Mesothelial cell of epicardium (in vitro differentiated cells): ENCODE measurements at places on chromosomes 7 and 10. TPM values are rescaled to one million over a fixed set of nuclear protein-coding genes. Genes with fewer than 3 reads are reported as not detected.

GRCh38 chr10:92112462-92112861 is 178.4 kb downstream of the CPEB3 start:
- H3K27me3 ChIP-seq, result no peaks in the 10 kb centered on the region
- peaks cover 2% of the 10 kb centered on the region for H3K36me3 ChIP-seq
- no peak for DNase-seq

The SLC16A9 gene
- 16.0 to 18.0 TPM (median 17.6 TPM) in 3 replicates for total RNA-seq

DNA sequence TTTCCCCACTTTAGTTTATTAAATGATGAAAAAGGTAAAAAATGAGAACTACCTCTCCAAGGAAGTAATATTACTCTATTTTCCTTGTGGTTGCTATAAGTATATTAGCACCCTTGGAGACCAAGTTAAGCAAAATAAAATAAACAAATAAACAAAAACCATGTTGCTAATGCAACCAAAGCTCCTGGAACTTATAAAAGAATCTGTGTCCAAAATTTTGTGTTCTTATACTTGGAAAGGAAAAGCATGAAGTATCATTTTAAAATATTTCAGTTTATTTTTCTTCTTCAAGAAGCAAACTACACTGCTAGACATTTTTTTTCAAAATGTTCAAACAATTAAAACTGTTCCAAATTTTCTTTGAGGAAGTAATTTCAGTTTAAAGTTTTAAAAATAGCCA is 441.9 kb upstream of the LRRTM3 start:
- DNase-seq, result no peak
- H3K4me1 ChIP-seq, result no peaks in the 10 kb centered on the region
- no peaks in the 10 kb centered on the region for H3K27me3 ChIP-seq
- no peak overlapping the region for H3K4me3 ChIP-seq
- no peaks in the 10 kb centered on the region for H3K36me3 ChIP-seq

DNA sequence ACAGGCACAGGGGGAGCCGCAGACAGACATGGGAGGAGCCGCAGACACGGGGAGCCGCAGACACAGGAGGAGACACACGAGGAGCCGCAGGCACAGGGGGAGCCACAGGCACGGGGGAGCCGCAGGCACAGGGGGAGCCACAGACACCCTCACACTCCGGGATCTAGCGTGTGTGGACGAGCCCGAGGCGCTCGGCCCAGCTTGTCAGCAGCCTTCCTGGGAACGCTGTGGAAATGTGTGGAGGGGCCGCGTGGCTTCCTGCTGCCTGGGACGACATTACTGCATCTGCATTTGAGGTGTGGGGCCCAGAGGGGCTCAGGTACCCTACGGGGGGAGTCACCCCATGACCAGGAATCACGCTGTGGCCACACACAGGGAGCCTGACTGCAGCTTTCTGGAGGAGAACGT is 313.2 kb downstream of the PTPRN2 start:
- H3K27me3 ChIP-seq, result no peaks in the 10 kb centered on the region
- H3K4me1 ChIP-seq, result no peaks in the 10 kb centered on the region
- no peak overlapping the region for H3K27ac ChIP-seq

- peaks cover 27% of the 10 kb centered on the region for H3K4me1 ChIP-seq
- H3K36me3 ChIP-seq, result no peaks in the 10 kb centered on the region
- peak overlapping the region; percentile 11 for H3K4me3 ChIP-seq
- no peak for DNase-seq
- H3K27me3 ChIP-seq, result no peaks in the 10 kb centered on the region
Measured at GRCh38 chr7:152459724-152460251, 24.0 kb upstream of the KMT2C start.

- peak overlapping the region; percentile 70 for H3K27ac ChIP-seq
- H3K4me1 ChIP-seq, result peaks cover 42% of the 10 kb centered on the region
- H3K36me3 ChIP-seq, result no peaks in the 10 kb centered on the region
- peak overlapping the region; percentile 66 for H3K4me3 ChIP-seq
Measured at GRCh38 chr7:27240015-27240731, 2.4 kb upstream of the EVX1 start.

GRCh38 chr7:5077740-5078139 is 32.1 kb downstream of the RBAK start:
- no peak overlapping the region for H3K27ac ChIP-seq
- peaks cover 32% of the 10 kb centered on the region for H3K27me3 ChIP-seq
- H3K4me1 ChIP-seq, result no peaks in the 10 kb centered on the region
- H3K36me3 ChIP-seq, result no peaks in the 10 kb centered on the region

GRCh38 chr7:99459087-99459486 is 6.9 kb downstream of the ATP5MF start:
- no peak overlapping the region for H3K4me3 ChIP-seq
- peaks cover 4% of the 10 kb centered on the region for H3K4me1 ChIP-seq
- H3K27me3 ChIP-seq, result no peaks in the 10 kb centered on the region

- DNase-seq, result no peak
- no peaks in the 10 kb centered on the region for H3K27me3 ChIP-seq
- no peaks in the 10 kb centered on the region for H3K4me1 ChIP-seq
- H3K36me3 ChIP-seq, result peaks cover 13% of the 10 kb centered on the region
- no peak overlapping the region for H3K27ac ChIP-seq
- no peak overlapping the region for H3K4me3 ChIP-seq
Measured at GRCh38 chr10:45581216-45581549, 91.4 kb downstream of the ZFAND4 start.

DNA sequence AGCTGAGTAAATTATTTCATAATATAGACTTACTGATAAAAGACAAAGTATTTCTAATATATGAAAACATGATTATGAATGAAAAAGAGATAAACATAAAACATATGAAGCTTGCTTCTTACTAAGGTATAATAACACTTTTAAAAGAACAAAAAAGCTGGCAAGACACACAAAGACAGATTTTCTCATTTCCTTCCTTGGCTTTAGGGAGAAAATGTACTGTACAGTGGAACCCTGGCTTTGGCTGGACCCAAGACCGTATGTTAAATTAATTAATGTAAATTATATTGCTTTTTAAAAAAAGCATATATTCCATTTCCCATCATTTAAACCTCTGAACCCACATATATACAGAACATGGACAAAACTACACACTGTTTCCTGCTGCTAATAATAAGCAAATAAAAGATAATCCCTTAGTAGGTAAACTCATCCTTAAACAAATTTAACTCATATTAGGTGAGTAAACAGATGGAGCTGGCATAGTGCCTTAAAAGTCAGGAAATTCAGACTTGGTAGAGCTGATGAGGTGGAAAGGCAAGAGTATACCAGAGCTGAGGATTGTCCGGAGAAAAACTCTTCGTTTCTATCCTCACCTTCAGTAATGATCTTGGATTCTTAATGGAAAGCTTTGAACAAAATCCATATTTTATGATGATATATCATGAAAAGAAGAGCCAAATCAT is 1016.4 kb upstream of the KCND2 start:
- no peak overlapping the region for H3K27ac ChIP-seq
- H3K27me3 ChIP-seq, result no peaks in the 10 kb centered on the region
- no peak for DNase-seq
- H3K4me1 ChIP-seq, result peaks cover 2% of the 10 kb centered on the region

DNA sequence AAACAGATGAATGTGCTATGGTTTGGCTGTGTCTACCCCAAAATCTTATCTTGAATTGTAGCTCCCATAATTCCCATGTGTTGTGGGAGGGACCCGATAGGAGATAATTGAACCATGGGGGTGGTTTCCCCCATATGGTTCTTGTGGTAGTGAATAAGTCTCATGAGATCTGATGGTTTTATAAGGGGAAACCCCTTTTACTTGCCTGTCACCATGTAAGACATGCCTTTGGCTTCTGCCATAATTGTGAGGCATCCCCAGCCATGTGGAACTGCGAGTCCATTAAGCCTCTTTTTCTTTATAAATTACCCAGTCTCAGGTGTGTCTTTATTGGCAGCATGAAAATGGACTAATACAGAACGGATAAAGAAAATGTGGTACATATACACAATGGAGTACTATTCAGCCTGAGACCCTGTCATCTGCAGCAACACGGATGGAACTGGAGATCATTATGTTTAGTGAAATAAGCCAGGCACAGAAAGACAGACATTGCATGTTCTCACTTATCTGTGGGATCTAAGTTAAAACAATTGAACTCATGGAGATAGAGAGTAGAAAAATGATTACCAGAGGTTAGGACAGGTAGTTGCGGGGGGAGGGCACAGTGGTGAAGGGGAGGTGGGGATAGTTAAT is 587.6 kb upstream of the NRP1 start:
- no peaks in the 10 kb centered on the region for H3K27me3 ChIP-seq
- no peaks in the 10 kb centered on the region for H3K36me3 ChIP-seq
- peaks cover 8% of the 10 kb centered on the region for H3K4me1 ChIP-seq
- no peak overlapping the region for H3K27ac ChIP-seq
- DNase-seq, result no peak
- no peak overlapping the region for H3K4me3 ChIP-seq

DNA sequence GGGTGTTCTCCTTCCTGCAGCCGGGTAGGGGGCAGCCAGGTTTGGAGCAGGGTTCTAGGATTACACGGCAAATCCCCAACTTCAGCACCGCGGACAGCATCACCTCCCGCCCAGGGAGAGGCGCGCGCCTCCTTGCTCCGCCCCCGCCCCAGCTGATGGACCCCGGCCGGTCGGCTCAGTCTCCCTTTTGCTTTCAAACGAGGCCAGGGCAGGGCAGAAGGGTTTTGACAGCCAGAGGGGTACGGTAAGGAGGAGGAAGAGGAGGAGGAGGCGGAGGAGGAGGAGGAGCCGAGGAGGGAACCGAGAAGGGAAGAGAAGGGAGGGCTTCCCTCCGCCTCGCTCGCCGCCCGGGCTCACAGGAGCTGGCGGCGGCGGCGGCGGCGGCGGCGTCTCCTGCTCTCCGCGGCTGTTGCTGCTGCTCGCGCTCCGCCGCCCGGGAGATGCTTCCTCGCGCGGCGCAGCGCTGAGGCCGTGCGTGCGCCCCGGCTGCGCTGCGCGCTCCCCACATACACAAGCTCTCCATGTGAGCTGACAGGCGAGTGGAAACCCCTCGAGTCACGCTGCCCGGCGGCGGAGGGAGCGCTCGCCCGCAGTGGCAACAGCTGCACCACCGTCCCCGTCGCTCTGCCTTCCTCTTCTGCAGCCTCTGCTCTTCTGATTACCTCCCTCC is 615 bp upstream of the CNTNAP2 start:
- H3K27me3 ChIP-seq, result peaks cover 57% of the 10 kb centered on the region
- H3K4me3 ChIP-seq, result peak overlapping the region; percentile 86
- no peaks in the 10 kb centered on the region for H3K36me3 ChIP-seq
- DNase-seq, result peak; percentile 93

The PTPN20 gene
- not detected in 3 replicates for total RNA-seq

DNA sequence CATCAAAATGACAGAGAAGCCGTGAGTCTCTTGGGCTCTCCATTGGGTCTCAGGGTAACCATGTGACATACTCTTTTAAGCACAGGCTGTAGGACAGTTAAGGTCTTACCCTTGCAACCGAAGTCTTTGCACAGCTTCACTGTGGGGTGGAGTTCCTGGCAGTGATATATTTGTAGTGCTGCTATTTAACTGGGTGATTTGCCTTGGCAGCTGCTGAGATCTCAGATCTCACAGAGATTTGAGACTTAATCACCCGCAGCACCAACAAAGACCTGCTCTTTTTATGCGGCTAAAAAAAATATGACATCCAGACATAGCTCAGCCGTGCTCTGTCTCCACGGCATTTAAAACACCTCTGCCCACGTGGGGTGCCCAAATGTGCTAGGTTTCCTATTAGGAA is 63.4 kb upstream of the NPTX2 start:
- H3K27ac ChIP-seq, result no peak overlapping the region
- peaks cover 7% of the 10 kb centered on the region for H3K27me3 ChIP-seq
- H3K4me3 ChIP-seq, result no peak overlapping the region
- H3K36me3 ChIP-seq, result no peaks in the 10 kb centered on the region
- no peaks in the 10 kb centered on the region for H3K4me1 ChIP-seq

DNA sequence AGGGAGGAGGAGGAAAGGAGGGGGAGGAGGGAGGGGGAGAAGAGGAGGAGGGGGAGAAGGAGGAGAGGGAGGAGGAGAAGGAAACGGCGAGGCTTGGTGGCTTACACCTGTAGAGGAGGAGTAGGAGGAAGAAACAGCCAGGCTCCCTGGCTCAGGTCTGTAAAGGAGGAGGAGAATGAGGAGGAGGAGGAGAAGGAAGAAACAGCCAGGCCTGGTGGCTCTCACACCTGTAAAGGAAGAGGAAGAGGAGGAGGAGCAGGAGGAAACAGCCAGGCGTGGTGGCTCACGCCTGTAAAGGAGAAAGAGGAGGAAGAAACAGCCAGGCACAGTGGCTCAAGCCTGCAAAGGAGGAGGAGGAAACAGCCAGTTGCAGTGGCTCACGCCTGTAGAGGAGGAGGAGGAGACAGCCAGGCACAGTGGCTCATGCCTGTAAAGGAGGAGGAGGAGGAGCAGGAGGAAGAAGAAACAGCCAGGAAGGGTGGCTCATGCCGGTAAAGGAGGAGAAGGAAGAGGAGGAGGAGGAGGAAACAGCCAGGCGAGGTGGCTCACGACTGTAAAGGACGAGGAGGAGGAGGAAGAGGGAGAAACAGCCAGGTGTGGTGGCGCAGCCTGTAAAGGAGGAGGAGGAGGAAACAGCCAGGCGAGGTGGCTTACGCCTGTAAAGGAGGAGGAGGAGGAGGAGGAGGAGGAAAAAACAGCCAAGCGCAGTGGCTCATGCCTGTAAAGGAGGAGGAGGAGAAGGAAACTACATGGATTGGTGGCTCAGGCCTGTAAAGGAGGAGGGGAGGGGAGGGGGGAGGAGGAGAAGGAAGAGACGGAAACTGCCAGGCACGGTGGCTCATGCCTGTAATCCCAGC is 14.9 kb upstream of the CRCP start:
- no peak for DNase-seq
- peak overlapping the region; percentile 91 for H3K27ac ChIP-seq
- no peaks in the 10 kb centered on the region for H3K27me3 ChIP-seq
- H3K4me3 ChIP-seq, result peak overlapping the region; percentile 65
- peaks cover 8% of the 10 kb centered on the region for H3K4me1 ChIP-seq

The TRIL gene
- 11.9 to 14.2 TPM (median 13.4 TPM) in 3 replicates for total RNA-seq

GRCh38 chr7:101120315-101120714 is 6.6 kb upstream of the SERPINE1 start:
- H3K27me3 ChIP-seq, result no peaks in the 10 kb centered on the region
- H3K27ac ChIP-seq, result no peak overlapping the region
- no peak for DNase-seq
- peaks cover 28% of the 10 kb centered on the region for H3K4me1 ChIP-seq
- no peaks in the 10 kb centered on the region for H3K36me3 ChIP-seq

- peak overlapping the region; percentile 66 for H3K27ac ChIP-seq
- no peaks in the 10 kb centered on the region for H3K27me3 ChIP-seq
- no peak for DNase-seq
- H3K36me3 ChIP-seq, result no peaks in the 10 kb centered on the region
- H3K4me1 ChIP-seq, result peaks cover 27% of the 10 kb centered on the region
Measured at GRCh38 chr10:53314876-53315275, 542.3 kb upstream of the MBL2 start.

GRCh38 chr10:48357631-48358030 is 51.2 kb downstream of the MAPK8 start:
- no peak for DNase-seq
- peaks cover 9% of the 10 kb centered on the region for H3K4me1 ChIP-seq

The NUTM2A gene
- 3.1 to 3.4 TPM (median 3.2 TPM) in 3 replicates for total RNA-seq

DNA sequence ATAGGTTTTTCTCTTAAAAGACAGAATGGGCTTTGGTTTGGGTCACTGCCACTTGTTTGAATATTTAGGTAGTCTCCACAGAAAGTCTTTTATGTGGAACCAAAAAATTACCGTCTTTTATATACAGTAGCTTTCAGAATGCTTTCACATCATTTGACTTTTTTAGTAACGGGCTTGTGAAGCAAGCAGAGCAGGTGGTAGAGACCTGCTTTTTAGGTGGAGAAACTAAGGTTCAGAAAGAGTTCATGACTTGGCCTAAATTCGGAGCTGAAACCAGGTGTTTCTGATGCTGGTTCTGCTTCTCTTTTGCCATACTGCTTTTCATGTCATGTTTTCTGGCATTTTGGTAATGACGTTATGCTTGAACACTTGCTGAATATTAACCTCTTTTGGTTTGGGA is 36.3 kb downstream of the GARS1 start:
- no peaks in the 10 kb centered on the region for H3K27me3 ChIP-seq
- no peak for DNase-seq
- H3K36me3 ChIP-seq, result peaks cover 51% of the 10 kb centered on the region
- no peak overlapping the region for H3K4me3 ChIP-seq

- H3K4me3 ChIP-seq, result no peak overlapping the region
- peaks cover 10% of the 10 kb centered on the region for H3K36me3 ChIP-seq
- no peak overlapping the region for H3K27ac ChIP-seq
- peaks cover 27% of the 10 kb centered on the region for H3K4me1 ChIP-seq
Measured at GRCh38 chr10:128122931-128123330, 3.3 kb downstream of the MKI67 start.

The HECW1 gene
- 1.0 to 1.9 TPM (median 1.4 TPM) in 3 replicates for total RNA-seq
